A549 treated with dexamethasone at 1 μM for 4 hours (cell line): ENCODE measurements at places on chromosomes 12 and 14. TPM values are rescaled to one million over a fixed set of nuclear protein-coding genes. Genes with fewer than 3 reads are reported as not detected.

Gene LMNTD1
- total RNA-seq = 0.15 TPM in 1 of 5 replicates, not detected in the others

Gene STXBP6
- 2.4 to 3.0 TPM (median 2.8 TPM) in 5 replicates for total RNA-seq

Gene SCNN1A
- total RNA-seq = 16.8 to 31.6 TPM (median 27.9 TPM) in 5 replicates

Gene ZDHHC22
- 0.20 to 0.27 TPM (median 0.23 TPM) in 5 replicates for total RNA-seq

Gene KRT86
- 26.6 to 30.4 TPM (median 27.1 TPM) in 5 replicates for total RNA-seq

Gene NOVA1
- 3.9 to 5.5 TPM (median 4.2 TPM) in 5 replicates for total RNA-seq

Gene JDP2
- 21.5 to 34.6 TPM (median 33.3 TPM) in 5 replicates for total RNA-seq

Gene NYNRIN
- total RNA-seq = 0.30 to 0.58 TPM (median 0.49 TPM) in 5 replicates

Gene LRRIQ1
- 0.30 to 1.0 TPM (median 0.76 TPM) in 5 replicates for total RNA-seq

Gene KRT2
- not detected in 5 replicates for total RNA-seq

Gene CRIP2
- 111 to 207 TPM (median 191 TPM) in 5 replicates for total RNA-seq

Gene WBP11
- 44.8 to 56.1 TPM (median 50.4 TPM) in 5 replicates for total RNA-seq

Gene PRB2
- total RNA-seq = 0.08 TPM in 1 of 5 replicates, not detected in the others

Gene USP44
- 0.07 to 0.14 TPM (median 0.08 TPM) in 5 replicates for total RNA-seq

Gene MIPOL1
- 1.8 to 3.4 TPM (median 2.5 TPM) in 5 replicates for total RNA-seq

Gene AKAP5
- total RNA-seq = 0.26 to 0.49 TPM (median 0.33 TPM) in 5 replicates

Gene FERMT2
- total RNA-seq = 41.7 to 55.8 TPM (median 51.1 TPM) in 5 replicates

Gene MUCL1
- not detected in 5 replicates for total RNA-seq

Gene TAS2R46
- not detected in 5 replicates for total RNA-seq

Gene VSX2
- total RNA-seq = not detected in 5 replicates

Gene CLEC4D
- total RNA-seq = not detected in 5 replicates

Gene PSMA3
- total RNA-seq = 169 to 251 TPM (median 187 TPM) in 5 replicates

Gene DAO
- not detected in 5 replicates for total RNA-seq

Gene SRRM4
- total RNA-seq = not detected in 5 replicates

Gene MGAT4C
- total RNA-seq = 0.04 to 0.07 TPM in 2 of 5 replicates, not detected in the others

Gene IL22
- not detected in 5 replicates for total RNA-seq

Gene DEGS2
- 1.5 to 3.3 TPM (median 2.8 TPM) in 5 replicates for total RNA-seq

Gene FOXG1
- total RNA-seq = 0.15 to 0.25 TPM (median 0.23 TPM) in 5 replicates

Gene OASL
- 1.2 to 2.6 TPM (median 2.1 TPM) in 5 replicates for total RNA-seq

Gene MYF5
- total RNA-seq = not detected in 5 replicates

Gene CDCA4
- 40.3 to 44.6 TPM (median 42.2 TPM) in 5 replicates for total RNA-seq

Gene NKX2-8
- total RNA-seq = 1.7 to 3.8 TPM (median 2.8 TPM) in 5 replicates

Gene C12orf60
- 1.3 to 2.1 TPM (median 1.5 TPM) in 5 replicates for total RNA-seq

Gene SOAT2
- 0.17 to 0.27 TPM (median 0.26 TPM) in 5 replicates for total RNA-seq

Gene SPIC
- not detected in 5 replicates for total RNA-seq

Gene PRIM1
- total RNA-seq = 24.0 to 27.2 TPM (median 26.7 TPM) in 5 replicates

Gene RERG
- total RNA-seq = 0.17 to 0.31 TPM (median 0.27 TPM) in 5 replicates

Gene TAS2R9
- not detected in 5 replicates for total RNA-seq

Gene FIGNL2
- 0.15 to 0.31 TPM (median 0.21 TPM) in 5 replicates for total RNA-seq

Gene ACOT4
- total RNA-seq = 1.5 to 1.8 TPM (median 1.7 TPM) in 5 replicates

Gene DPY19L2
- 1.1 to 1.8 TPM (median 1.6 TPM) in 5 replicates for total RNA-seq

Gene DLK1
- total RNA-seq = 0.16 to 0.36 TPM (median 0.31 TPM) in 5 replicates

Gene C12orf50
- 0.06 to 0.08 TPM in 2 of 5 replicates, not detected in the others for total RNA-seq
